PC-9 (cell line): ENCODE measurements at places on chromosomes 1 and 21. TPM values are rescaled to one million over a fixed set of nuclear protein-coding genes. Genes with fewer than 3 reads are reported as not detected.
A peak's percentile ranks its signal among the peaks of the same experiment; 100 is the strongest.

GRCh38 chr1:3431266-3431665 is 23.2 kb upstream of the ARHGEF16 start:
- H3K4me3 ChIP-seq = no peak overlapping the region
- DNase-seq = no peak
- H3K27ac ChIP-seq = no peak overlapping the region

- no peak for DNase-seq
- H3K27me3 ChIP-seq = no peaks in the 10 kb centered on the region
- H3K4me1 ChIP-seq = no peaks in the 10 kb centered on the region
- H3K4me3 ChIP-seq = no peak overlapping the region
- no peaks in the 10 kb centered on the region for H3K36me3 ChIP-seq
Measured at GRCh38 chr1:179976970-179977651, 22.5 kb downstream of the CEP350 start.

- no peak overlapping the region for H3K4me3 ChIP-seq
- H3K36me3 ChIP-seq = no peaks in the 10 kb centered on the region
- no peaks in the 10 kb centered on the region for H3K27me3 ChIP-seq
Measured at GRCh38 chr1:20871419-20871818, 84.3 kb upstream of the HP1BP3 start.

DNA sequence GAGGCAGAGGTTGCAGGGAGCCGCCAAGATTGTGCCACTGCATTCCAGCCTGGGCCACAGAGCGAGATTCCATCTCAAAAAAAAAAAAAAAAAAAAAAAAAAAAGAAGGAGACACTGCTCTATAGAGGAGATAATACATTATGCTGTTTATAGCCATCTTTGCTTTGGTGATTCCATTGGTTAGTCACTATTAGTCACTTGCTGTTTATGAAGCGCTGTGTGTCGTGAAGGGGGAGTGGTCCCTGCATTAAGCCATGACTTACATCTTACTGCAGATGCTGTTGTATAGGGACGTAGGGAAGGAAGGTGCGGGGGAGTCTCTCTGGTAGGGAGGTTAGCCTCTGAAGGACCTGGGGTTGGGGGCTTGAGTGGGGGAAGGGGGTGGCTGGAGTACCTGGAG is 48.3 kb downstream of the HUNK start:
- DNase-seq = no peak
- no peak overlapping the region for H3K27ac ChIP-seq
- H3K4me3 ChIP-seq = no peak overlapping the region
- no peaks in the 10 kb centered on the region for H3K4me1 ChIP-seq
- H3K27me3 ChIP-seq = peaks cover 59% of the 10 kb centered on the region; the same call in 1 of the 2 replicates

- H3K27me3 ChIP-seq = no peaks in the 10 kb centered on the region
- no peak for DNase-seq
Measured at GRCh38 chr1:1026599-1027413, 6.9 kb downstream of the AGRN start.

- no peaks in the 10 kb centered on the region for H3K36me3 ChIP-seq
- H3K4me3 ChIP-seq = no peak overlapping the region
- no peaks in the 10 kb centered on the region for H3K4me1 ChIP-seq
- no peak overlapping the region for H3K27ac ChIP-seq
Measured at GRCh38 chr1:166701603-166702100, 137.6 kb upstream of the POGK start.

GRCh38 chr1:226097866-226098625 is 35.5 kb downstream of the H3-3A start:
- no peak overlapping the region for H3K27ac ChIP-seq
- DNase-seq = peak; percentile 75
- no peaks in the 10 kb centered on the region for H3K27me3 ChIP-seq
- no peaks in the 10 kb centered on the region for H3K36me3 ChIP-seq

The ZNF593OS gene
- not detected in 2 replicates for total RNA-seq

- no peaks in the 10 kb centered on the region for H3K27me3 ChIP-seq
- no peaks in the 10 kb centered on the region for H3K36me3 ChIP-seq
- H3K4me3 ChIP-seq = no peak overlapping the region
- no peaks in the 10 kb centered on the region for H3K4me1 ChIP-seq
- DNase-seq = no peak
Measured at GRCh38 chr1:48068206-48068605, 71.0 kb upstream of the TRABD2B start.
